Stimulated activated CD4-positive, alpha-beta T cell treated with anti-CD3 and anti-CD28 coated beads, Interleukin-4, amount 100 ng/mL, for 48 hours (primary cell): ENCODE measurements at places on chromosomes 12 and 14.

GRCh38 chr14:57818511-57818910 lies 47.4 kb downstream of the SLC35F4 start:
- DNase-seq = no peak

DNA sequence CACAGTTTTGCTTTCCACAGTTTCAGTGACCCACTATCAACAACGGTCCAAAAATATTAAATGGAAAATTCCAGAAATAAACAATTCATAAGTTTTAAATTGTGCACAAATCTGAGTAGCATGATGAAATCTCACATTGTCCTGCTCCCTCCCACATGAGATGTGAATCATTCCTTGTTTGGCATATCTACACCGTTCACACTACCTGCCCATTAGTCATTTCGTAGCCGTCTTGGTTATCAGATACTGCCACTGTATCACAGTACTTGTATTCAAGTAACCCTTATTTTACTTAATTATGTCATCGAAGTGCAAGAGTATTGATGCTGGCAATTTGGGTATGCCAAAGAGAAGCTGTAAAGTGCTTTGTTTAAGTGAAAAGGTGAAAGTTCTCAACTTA lies 145.3 kb downstream of the SLC5A8 start:
- no peak for DNase-seq

DNA sequence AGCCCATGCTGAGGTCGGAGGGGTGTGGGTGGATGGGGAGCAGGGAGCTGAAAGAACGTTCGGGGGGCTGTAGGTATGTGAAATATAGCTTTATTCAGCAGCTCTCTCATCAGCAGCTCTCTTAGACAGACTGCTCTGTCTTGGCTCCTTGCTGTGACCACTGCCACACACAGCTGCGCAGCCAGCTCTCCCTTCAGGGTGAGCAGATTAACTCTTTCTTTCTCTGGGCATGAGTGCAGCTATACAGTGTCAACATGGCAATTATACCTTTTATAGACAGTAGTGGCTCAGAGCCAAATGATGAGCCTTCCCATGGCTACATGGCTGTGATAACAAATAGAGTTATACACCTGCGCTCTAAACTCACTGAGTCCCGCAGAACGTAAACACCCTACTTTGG lies 137.7 kb upstream of the NEDD1 start:
- DNase-seq = no peak

- no peak for DNase-seq
These were observed 25.1 kb downstream of the NOC4L start for GRCh38 chr12:132169376-132169775.

GRCh38 chr12:45933504-45933903 lies 56.9 kb downstream of the SCAF11 start:
- no peak for DNase-seq

DNA sequence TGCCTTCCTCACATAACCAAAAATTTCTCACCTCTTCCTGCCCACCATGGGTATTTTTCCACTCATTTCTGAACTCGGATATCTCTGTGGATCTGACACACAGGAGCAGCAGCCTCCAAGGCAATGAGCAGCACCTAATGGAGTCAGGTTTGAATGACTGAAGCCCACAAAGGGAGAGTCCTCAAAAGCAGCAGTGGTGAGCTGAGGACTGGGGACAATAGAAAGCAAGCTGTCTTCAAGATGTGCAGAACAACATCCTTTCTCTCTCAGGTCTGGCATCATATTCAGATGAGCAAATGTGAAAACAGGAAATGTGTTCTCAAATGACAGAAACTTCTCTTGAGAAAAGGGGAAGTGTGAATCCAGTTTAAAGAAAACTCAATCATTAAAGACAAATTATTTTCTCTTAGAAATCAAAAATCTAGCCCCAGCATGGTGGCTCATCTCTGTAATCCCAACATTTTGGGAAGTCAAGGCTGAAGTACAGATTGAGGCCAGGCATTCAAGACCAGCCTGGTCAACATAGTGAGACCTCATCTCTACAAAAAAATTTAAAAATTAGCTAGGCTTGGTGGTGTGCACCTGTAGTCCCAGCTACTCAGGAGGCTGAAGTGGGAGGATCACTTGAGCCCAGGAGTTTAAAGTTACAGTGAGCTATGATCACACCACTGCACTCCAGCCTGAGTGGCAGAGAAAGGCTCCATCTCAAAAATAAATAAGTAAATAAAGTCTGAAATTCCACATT lies 54.2 kb downstream of the C12orf42 start:
- DNase-seq = no peak

GRCh38 chr14:50533806-50534205 lies 1.4 kb upstream of the MAP4K5 start:
- DNase-seq = no peak

GRCh38 chr14:30521899-30522736 lies 36.8 kb upstream of the G2E3 start:
- no peak for DNase-seq

- DNase-seq = no peak
These were observed 46.0 kb downstream of the SH2B3 start for GRCh38 chr12:111451649-111452129.

GRCh38 chr12:93813972-93814821 lies 137.0 kb downstream of the CRADD start:
- no peak for DNase-seq

GRCh38 chr12:64088431-64089349 lies 133.4 kb downstream of the KICS2 start:
- no peak for DNase-seq

- DNase-seq = no peak
These were observed 785.3 kb downstream of the TRHDE start for GRCh38 chr12:73057428-73057827.

GRCh38 chr14:91374879-91375702 lies 42.5 kb downstream of the CCDC88C start:
- no peak for DNase-seq

DNA sequence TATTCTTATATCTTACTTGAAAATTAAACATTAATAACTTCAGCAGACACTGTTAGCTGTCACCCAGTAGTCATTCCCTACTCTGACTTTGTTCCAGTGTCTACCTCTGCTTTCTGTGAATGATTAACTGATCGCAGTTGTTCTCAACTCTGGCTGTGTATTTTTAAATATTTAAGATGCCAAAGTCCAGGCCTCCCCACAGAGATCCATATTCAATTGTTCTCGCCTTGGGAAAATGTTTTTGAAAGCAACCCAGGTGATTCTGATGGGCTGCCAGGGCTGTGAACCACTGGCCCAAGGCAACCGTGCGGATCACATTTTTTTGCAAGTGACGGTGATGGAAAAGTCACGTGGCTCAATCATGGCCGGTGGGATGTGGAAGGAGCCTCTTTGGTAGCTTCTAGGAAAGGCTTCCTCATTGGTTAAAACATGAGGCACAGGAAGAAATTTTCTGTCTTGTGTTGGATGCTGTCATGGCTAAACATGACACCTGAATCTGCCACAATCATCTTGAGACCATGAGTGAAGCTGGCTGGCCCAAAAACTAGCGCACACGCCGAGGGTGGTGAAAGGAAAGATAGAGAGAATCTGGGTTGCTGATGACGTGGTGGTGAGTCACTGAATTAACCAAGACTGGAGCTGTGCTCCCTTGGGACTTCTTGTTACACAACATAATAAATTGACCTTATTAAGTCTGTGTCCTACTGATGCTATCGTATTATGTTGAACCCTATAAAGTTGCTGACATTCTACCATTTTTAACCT lies 37.2 kb downstream of the RDH12 start:
- DNase-seq = no peak

DNA sequence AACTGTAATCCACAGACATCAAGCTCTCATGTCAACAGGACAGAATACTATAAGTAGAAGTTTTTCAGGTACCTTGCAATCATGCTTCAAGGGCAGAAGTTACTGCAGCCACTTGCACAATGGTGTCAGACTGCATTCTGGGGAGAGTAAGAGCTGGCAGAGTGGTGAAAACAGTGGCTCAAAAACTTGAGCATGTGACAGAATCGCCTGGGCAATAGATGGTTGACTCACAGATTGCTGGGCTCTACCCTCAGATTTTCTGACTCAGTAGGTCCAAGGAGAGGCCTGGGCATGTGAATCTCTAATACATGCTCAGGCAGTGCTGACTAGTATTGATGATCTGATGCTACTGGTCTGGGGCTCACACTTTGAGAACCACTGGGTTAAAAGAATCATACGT lies 187.8 kb downstream of the TBX5 start:
- DNase-seq = no peak

DNA sequence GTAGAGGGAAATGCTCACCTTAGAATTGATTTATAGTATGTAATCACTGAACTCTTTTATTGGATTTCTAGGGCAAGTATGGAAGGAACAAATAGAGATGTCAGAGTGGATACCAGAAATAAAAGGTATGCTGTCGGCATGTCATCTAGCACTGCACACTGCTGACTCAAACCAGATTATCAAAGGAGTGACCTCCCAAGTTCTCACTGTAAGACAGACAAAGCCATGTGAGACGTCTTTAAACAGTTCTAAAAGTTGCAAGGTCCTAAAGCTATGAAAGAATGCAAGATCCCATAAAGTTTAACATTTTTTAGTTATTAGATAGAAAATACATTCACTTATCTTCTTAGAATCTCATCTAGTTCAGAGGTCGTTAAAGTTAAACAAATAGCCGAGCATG lies 70.0 kb upstream of the CPM start:
- DNase-seq = no peak

DNA sequence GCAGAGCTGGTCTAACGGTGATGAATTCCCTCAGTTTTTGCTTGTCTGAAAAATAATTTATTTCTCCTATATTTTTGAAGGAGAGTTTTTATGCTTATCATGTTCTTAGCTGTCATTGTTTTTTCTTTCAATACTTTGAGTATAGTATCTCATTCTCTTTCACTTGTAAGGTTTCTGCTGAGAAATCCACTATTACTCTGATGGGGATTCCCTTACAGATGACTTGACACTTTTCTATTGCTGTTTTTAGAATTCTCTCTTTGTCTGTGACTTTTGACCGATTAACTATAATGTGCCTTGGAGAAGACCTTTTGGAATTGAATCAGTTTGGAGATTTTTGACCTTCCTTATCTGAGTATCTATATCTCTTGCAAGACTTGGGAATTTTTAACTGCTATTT lies 139.6 kb downstream of the PRKD1 start:
- DNase-seq = no peak
